ENCODE measurements at places on chromosomes 6 and 20.

- no peak for DNase-seq
Observed at GRCh38 chr20:34190262-34190661, 51.0 kb upstream of the ASIP start.

DNA sequence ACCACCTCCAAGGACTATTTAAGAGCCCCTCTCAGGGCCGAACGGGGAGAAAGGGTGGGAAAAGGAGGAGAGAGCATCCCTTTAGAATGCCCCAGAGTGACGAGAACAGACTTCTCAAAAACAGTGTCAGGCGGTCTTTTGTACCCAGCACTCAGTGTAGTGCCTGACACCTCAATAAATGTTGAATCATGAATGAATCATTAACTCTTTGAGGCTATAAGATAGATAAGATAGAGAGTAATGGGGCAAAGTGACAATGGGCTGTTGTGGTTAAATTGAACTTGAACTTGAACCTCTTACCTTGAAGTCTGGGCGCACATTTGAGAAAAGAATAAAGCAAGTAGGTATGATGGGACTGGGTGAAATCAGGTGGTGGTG lies 7.4 kb downstream of the TCF21 start:
- no peak for DNase-seq

GRCh38 chr20:5968462-5968861 lies 18.0 kb downstream of the MCM8 start:
- no peak for DNase-seq

- DNase-seq, result peak; percentile 48
Observed at GRCh38 chr20:31815408-31816188, 3.6 kb upstream of the MYLK2 start.

GRCh38 chr6:1802491-1803395 lies 193.0 kb downstream of the FOXC1 start:
- DNase-seq, result no peak

- DNase-seq, result no peak
Observed at GRCh38 chr6:104983776-104984175, 26.9 kb downstream of the LIN28B start.

DNA sequence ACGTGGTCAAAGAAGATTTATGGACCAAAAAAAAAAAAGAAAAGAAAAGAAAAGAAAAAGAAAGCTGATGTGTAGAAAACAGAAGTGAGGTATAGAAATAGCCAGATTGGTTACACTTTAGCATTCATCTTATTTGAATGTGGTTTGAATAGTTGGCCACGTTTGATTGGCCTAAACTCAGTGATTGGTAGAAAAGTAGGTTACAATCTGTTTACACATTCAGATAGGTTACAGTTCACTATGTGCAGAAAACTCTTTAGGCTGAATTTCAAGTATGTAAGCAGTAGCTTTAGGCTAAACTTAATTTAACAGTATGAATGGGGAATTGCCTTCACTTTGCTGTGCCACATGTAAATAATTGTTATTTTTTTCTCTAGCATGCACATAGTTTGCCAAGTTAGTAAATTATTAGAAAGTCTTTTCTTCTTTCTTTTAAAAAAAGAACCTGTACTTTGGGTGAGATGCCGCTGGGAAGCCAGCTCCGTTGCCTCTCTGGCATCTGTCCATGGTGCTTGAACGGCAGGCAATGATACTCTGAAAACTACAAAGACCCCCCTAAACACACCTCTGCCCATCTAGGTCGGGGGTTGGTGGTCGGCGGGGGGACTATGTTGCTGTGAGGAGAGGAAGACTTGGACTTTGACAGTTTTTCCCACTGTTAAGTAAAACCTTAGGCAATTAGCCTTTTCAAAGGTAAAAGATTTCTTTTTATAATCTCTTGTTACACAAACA lies 173.0 kb downstream of the AIG1 start:
- no peak for DNase-seq

DNA sequence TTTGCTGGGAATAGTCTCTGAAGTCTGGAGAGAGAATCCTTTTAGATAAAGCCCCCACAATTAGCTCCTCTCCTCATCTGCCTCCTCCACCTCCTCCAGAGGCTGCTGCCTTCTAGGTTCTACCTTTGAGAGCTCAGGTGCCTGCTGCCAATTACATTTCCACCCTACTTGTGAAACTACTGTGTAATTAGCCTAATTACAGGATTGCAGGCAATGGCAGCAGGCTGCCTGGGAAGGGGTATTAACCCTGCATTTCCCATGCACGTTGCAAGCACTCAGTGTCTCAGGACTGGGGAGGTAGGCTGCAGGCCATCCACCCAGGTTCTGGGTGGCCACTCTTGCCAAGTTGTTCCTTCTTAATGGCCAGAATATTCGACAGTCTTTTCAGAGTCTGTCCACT lies 215.6 kb upstream of the ZNF217 start:
- DNase-seq, result no peak

DNA sequence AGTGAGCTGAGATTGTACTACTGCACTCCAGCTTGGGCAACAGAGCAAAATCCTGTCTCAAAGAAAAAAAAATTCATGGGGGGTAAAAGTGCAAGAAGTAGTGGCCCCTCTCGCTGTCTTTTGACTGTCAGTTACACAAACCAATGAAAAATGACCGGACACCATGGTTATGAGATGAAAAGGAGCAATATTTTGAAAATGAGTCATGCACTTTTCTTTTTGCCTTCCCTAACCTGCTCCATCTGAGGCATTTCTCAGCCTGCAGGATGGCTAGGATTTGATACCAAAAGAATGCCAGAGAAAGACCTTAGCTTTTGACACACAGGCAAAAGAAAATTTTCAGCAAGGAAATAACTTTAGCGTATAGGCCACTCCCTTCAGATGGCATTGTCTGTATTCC lies 181.7 kb upstream of the ARID1B start:
- DNase-seq, result no peak

GRCh38 chr6:160102956-160103824 lies 18.4 kb upstream of the SLC22A1 start:
- DNase-seq, result peak; percentile 62

DNA sequence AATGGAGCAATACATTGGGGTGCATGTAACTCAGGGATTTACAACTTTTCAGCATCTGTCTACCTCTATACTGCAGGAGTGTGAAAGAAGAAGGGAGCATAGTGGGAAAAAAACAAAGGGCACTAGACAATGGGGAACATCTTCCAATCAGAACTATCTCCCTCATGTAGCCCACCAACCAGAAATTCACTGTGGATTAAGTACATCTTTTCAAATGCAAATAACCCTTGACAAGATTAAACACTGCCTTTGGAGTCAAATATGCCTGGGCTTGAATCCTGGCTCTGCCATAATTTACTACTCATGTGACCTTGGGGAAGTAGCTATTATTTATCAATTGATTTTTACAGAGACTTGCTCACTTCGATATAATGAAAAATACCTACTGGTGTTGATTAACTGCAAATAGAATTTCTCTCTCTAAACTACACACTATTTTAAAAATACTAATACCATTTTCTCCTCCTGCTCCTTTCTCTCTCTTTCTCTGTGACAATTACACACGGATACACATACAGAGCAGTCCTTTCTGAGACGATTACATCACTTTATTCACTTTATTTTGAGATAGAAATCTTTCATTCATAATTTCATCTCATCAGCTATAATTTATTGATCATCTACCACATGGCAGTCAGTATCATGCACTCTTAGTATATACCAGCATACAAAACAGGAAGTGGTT lies 783.7 kb downstream of the FRK start:
- no peak for DNase-seq

DNA sequence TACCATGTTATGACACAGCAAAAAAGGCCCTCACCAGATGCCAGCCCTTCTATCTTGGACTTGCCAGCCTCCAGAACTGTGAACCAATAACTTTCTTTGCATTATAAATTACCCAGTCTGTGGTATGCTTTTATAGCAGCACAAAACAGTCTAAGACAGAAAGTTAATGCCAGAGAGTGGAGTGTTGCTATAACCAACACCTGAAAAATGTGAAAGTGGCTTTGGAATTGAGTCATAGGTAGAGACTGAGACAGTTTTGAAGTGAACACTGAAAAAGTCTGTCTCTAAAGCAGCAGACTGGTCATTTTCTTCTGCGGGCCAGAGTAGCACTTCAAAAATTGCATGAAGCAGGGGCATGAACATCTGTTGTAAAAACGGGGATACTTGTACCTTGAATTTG lies 28.0 kb upstream of the ASIP start:
- no peak for DNase-seq

GRCh38 chr6:23654745-23655144 lies 471.3 kb upstream of the NRSN1 start:
- DNase-seq, result no peak

DNA sequence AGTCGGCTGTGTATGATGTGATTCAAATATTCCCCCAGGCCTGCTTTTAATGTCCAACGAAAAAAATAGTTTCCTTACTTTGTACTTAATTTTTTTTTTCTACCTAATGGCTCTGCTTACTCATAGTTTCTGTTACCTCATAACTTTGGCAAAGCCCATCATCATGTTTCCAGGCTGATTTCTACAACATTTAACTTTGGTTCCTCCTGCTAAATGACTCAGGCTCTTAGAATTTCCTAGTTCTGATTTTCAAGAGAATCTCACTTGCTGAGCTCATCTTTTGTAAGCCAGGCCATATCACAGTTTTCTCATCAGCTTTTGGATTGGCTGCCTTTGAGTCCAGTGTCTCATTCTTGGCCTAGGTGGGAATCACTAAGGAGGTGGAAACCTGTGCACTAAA lies 323.1 kb downstream of the HDGFL1 start:
- peak; percentile 76 for DNase-seq

DNA sequence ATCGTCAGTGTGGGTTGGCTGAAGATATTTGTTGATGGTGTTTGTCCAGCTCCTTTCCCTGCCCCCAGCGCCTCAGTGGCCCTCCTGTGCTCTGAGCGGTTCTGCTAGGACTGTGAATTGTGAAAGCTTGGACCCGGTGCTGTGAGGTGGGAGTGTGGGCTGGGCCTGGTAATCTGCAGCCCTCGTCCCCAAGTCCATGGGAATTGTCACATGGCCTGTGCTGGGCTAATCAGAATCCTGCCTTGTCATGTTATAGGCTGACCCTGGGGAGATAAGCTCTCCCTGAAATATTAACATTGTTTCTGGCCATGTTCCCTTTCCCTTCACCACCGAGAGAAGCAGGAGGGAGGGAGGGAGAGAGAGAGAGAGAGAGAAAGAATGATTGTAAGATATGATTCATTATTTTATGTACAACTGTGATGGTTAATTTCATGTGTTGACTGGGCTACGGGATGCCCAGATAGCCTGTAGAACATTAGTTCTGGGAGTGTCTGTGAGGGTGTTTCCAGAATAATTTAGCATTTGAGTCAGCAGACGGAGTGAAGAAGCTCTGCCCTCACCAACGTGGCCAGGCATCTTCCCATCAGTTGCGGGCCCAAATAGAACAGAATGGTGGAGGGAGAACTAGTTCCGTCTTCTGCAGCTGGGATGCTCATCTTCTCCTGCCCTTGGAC lies 62.4 kb downstream of the TFAP2C start:
- no peak for DNase-seq

GRCh38 chr6:54737247-54737646 lies 109.3 kb upstream of the FAM83B start:
- peak; percentile 3 for DNase-seq

DNA sequence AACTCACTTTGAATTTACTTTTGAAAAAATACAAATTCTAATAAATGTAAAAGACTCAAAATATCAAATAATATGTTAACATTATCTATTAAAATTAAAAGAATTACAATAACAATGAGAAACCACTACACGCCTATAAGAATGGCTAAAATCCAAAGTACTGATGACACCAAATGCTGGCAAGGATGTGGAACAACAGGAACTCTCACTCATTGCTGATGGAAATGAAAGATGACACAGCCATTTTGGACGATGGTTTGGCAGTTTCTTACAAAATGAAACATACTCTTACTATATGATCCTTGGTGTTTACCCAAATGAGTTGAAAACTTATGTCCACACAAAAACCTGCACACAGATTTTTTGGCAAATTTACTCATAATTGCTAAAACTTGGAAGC lies 15.6 kb upstream of the STX11 start:
- no peak for DNase-seq

Measured in AG08396 (cell line).